T-helper 2 cell treated with Interferon-gamma antibody and Interleukin-4, amounts not matched to agents 5 μg/mL and 100 μg/mL, for 36 hours (primary cell): ENCODE measurements at places on chromosomes 3 and 15.

DNA sequence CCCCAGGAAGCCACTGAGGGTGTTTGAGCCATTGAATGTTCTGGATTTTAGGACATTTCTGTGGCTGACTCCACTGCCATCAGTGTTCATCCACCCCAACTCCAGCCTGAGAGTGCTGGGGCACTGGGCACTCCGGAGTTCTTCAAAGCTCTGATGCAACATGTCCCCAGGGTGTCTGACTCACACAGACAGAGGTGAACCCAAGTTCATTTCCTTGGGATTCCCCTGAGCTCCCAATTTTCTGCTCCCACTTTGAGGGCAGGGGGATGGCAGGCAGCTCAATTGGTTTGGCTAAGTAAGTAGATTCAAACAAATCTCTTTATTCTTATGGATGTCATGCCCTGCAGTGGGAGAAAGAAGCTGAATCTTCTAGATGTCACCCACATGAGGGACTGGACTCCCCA is 2.2 kb downstream of the STRA6 start:
- no peak for DNase-seq

DNA sequence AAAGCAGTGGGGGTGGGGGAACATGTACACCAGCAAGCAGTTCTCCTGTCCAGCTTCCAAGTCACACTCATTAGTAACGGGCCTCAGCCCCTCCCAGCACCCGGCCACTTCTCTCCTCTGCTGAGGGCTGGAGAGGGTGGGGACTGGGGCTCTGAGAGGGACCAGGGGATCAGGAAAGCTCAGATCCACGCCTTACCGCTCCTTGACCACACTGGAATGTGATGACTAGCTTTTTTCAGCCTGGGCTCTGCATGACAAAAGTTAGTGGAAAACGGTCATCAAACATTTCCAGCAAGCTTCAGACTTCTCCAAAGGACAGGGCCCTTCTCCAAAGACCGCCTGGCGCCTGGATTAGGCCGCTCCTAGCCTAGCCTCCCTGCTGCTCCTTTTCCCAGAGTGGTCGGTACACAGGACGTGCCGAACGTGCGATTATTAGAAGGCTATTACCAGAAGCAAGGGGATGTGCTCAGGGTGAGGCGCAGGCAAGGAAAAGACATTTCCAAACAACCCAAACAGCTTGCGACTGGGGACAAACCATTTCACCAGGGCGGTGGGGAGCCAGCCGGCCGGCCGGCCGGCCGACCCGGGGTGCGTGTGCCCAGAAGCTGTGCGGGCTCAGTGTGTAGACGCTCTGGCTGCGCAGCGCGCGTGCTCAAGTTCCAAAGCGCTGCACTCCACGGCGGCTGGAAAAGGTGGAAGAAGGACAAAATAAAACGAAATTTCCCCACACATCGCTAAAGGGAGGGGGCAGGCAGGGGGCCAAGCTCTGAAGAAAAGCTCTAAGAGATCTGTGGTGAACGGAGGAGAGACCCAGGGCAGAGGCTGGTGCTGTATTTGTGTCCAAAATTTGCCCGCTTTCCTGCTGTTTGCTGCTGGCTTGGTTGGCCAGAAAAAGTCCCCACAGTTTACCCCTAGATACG is 51.0 kb upstream of the SSR3 start:
- DNase-seq = no peak

DNA sequence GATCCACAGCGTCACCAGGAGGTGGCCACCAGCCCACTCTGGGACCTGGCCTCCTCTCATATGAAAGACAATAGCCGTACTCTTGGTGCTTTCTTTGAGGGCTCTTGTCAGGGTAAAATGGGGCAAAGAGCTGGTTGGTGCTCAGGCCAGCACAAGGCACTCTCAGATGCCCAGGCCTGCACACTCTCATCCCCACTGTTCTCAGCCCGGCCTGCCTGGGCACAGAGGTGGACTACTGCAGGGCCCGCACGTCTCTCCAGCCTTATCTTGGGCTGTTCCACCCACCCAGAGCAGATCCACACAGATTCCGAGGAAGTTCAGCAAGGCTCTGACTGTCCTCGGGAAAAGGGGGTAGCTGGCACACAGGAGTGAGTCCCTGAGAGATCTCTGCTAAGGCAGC is 122.8 kb upstream of the PRR20G start:
- DNase-seq = no peak

DNA sequence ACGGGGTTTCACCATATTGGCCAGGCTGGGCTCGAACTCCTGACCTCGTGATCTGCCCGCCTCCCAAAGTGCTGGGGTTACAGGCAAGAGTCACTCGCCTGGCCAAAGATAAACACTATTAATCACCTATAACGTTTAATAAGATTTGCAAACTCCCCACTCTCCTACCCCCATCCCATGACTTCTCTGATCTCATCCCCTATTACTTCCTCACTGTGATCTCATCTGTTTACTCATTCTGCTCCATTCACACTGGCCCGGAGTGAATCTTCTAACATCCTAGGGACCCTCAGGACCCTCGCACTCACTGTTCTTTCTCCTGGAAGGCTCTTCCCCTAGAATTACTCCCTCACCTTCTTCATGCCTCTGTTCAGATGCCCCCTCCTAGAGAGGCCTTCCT is 78.9 kb downstream of the DGKG start:
- no peak for DNase-seq

GRCh38 chr3:117346901-117347300 is 637.3 kb downstream of the TUSC7 start:
- DNase-seq = no peak

DNA sequence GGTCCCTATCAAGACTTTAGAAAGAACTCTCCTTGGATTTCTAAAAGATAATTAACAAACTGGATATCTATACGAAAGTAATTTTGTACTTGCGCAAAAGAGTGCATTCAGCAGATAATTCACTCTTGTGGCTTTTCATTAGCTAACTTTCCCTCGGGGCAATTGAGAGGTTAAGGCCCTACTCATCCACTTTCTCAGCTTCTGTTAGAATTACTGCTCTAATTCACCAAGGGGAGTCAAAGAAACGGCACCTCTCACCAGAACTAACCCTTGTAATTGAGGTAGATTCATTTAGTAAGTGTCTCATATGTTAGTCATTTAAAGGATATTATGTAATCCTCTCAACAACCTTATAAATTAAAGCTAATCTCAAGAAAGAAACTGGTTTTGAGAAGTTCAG is 22.5 kb upstream of the MB21D2 start:
- DNase-seq = no peak

DNA sequence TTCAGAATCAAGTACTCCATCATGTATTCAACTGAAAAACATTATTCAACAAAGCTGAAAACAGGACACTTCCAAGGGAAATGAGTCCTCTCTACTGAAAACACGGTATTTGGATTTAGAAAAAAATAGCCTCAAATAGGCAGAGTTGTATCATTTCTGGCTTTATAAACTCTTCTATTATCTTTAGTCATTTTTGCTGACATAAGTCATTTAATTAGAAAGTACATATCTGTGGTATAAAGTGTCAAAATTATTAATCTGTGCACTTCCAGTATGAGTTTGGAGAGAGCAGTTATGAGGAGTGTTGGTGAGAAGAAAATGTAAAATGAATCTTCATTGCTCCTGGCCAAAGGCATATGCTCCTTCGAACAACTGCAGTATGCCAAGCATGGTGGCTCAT is 59.3 kb downstream of the INO80 start:
- no peak for DNase-seq

- no peak for DNase-seq
Observed at GRCh38 chr3:128282380-128283196, 129.3 kb downstream of the EEFSEC start.

DNA sequence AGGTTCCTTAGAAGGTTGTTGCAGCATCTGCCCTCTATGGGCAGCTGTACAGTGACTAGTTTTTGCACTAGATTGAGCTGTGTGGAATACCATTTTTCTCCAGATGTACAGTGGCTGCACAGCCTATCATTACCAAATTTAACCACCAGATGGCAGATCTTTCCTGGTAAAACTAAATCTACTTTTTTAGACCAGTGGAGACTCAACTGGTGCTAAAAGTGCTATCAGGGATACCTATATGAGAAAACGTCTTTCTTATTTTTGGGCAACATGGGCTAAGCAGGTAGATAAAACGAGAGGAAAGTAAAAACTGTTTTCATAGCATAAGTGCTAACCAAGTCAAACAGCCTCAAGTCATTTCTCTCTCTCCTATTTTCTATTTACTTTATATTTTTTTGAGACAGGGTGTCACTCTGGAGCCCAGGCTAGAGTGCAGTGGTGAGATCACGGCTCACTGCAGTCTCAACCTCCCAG is 21.2 kb downstream of the IGSF10 start:
- DNase-seq = no peak

GRCh38 chr3:27176256-27176655 is 192.9 kb downstream of the NEK10 start:
- DNase-seq = no peak

DNA sequence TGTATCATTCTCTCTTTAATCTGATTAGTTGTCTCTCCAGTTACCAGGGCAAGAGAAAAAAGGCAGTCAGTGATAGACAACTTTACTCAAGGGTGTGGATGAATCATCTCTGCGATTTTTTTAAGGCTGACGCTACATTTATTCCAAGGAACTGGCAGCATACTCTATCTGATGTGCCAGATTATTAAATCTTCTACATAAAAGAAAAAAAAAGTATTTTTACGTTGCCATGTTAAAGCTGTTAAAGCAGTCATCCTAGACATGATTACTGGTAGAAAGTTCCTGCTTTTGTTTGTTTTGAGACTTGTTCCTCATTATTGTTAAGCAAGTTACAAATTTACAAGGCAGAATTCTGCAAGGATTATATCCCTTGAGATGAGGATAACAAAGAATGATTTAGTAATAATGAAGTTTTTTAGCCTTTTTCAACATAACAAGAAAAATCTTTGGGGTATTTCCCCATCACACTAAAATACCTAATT is 121.7 kb downstream of the CBLB start:
- DNase-seq = peak; percentile 35

DNA sequence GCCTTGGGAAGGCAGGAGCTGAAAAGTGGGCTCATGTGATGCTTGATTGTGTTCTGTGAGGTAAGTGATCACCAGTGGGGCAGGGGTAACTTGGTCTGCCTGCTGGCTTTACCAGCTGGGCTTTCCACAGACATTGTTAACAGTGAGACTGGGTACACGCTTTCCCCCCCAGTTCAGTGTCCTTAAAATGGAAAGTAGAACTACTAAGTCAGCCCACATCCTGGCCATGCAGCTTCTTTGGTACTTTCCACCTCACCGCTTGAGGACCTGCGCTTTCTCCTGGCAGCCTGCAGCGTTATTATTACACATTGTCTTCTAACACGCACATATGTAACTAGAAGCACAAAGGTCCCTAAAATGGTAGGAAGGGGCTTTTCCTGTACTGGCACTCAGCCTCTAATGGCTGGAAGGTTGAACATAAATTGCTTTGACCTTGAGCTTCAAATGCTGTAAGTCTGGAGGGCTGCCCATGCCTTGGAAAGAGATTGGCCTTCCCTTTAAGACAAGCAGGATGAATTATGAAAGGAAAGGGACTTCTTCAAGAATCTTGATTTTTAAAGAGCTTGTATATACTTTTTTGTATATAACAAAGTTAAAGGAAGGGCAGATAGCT is 216.1 kb upstream of the ROPN1 start:
- no peak for DNase-seq

DNA sequence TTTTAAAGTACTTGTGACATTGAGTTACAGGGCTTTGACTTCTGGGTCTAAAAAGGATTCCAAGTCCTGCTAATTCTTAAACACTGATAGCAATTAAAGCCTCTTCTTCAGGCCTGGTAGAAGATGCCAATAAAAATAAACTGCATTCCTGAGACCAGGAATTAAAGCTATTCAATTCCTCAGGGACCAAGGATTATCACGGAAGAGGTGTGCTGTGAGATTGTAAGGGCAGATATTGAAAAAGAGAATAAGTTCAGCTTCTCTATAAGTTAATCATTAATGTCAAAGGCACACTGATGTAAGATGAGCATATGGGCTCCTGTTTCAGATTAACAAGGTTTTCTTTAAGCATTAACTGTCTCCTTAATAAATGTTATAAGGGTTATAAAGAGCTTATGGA is 611.3 kb downstream of the SI start:
- no peak for DNase-seq

DNA sequence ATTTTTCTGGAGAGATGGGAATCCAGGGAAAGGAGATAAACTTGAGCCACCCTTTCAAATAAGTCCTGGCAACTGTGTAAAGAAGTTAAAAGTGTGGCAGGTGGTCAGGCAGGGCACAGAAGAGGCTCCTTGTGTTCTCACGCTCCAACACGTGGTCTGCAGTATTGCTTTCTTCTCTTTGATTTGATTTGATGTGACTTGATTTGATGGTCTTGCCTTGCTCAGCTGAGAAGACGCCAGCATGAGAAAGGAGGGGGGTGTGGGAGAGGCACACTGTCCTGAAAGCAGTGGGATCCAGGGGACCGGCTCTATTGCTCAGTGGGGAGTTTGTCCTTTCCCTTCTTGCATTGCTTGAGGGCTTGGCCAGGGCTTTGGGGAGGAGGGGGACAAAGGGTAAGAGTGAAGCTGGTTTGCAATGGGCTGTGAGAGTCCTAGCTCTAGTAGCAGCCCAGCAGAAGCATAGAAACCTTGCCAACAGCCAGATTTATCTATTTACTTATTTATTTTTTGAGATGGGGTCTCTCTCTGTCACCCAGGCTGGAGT is 25.7 kb upstream of the NEO1 start:
- DNase-seq = no peak

DNA sequence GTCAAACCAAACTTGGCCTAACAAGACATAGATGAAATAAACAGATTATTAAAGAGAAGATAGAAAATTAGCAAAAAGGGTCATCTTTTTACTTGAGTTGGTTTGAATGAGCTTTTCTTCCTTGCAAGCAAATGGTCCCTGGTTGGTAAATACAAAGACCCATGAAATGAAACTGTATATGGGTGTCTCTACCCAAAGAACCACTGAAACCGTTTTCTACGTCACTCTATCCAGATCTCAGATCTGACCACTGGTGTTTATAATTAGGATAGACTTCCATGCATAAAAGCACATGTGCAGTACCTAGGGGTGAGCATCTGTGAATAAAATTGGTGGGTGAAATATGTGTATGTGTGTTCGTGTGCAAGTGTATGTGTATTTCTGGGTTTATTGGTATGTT is 73.2 kb downstream of the CLDN11 start:
- no peak for DNase-seq

GRCh38 chr3:110576960-110577359 is 494.7 kb upstream of the NECTIN3 start:
- no peak for DNase-seq

- no peak for DNase-seq
Observed at GRCh38 chr15:75069301-75069925, 46.0 kb downstream of the PPCDC start.

DNA sequence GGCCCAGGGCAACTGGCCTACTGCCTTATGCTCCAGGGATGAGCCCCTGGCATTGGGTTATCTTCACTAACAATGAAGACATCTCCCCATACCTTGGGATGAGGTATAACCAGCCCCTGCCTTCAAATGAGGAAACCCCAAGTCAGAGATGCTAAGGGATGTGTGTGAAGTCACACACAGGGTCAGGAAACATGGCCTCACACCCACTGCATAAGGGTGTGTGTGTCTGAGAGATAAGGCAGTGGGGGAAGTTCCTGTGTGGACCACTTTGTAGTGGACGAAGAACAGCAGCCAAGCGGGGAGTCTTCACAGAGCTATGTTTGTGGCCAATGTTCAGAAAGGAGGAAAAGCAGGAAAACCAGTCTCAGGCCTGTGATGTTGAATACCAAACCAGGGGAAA is 10.5 kb downstream of the ELP6 start:
- no peak for DNase-seq
